ENCODE measurements at places on chromosomes 2 and 18.

DNA sequence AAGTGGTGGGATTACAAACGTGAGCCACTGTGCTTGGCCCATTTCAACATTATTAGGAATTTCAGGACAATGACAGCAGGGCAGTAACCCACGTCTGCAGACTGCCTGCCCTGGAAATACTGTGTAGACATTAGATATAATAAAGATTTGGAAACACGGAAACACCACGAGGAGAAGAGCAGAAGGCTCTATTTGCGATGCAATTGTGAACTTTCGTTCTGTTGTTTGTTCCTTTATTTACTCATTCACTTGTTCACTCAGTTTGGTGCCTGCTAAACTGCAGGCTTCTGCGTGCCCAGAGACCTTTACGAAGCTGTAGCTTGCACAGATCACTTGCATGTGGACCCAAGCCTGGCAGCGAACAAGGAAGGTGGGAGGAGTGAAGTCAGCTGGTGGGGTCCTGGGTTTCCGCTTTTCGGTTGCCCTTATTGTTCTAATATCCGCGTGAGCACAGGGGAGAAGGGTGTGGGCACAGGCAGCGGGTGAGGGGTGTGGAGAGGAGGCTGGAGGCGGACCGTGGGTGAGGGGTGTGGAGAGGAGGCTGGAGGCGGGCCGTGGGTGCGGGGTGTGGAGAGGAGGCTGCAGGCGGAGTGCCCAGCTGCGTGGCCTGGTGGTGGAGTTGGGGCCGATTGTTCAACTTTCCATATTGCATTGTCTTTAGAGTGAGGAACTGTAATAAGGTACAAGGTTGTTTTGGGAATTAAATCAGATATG lies 3.4 kb downstream of the COLEC11 start:
- DNase-seq, result no peak

DNA sequence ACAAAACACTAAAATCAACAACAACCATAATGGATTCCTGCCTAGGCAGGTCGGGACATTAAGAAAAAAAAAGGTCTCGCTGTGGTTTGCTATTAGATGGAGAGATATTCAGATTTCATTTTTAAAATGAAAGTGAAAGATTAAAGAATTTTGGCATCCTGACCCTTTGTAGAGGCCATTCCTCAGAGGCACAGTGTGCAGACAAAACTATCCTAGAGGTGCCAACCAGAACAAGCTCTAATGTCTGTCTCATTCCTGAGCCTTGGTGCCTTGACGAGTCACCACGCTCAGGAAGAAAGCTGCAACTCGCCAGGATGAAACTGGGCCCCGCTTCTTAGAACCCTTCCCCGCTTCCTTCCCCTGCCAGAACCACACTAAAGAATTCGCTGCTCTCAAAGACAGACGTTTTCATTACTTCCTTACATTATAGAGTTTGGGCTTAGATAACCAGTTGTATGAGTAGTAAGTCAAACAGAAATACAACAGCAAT lies 156.0 kb downstream of the TGIF1 start:
- DNase-seq, result peak; percentile 17

DNA sequence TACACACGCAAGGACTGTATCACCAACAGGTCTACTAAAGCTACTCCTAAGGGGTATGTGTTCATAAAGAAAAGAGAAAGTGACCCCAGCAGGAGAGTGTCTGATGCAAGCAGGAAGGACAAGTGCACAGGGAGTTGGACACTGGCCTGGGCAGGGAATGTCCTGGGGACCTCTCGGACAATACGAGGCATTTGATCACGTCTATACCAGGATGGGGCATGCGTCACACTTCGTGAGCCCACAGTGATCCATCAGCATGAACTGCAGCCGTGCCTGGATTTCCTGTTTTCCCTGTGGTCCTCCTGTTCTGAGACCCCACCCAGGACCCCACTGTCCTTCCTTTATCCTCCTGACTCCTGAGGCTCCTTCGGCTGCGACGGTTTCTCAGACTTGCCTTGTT lies 113.9 kb downstream of the HDAC4 start:
- no peak for DNase-seq

DNA sequence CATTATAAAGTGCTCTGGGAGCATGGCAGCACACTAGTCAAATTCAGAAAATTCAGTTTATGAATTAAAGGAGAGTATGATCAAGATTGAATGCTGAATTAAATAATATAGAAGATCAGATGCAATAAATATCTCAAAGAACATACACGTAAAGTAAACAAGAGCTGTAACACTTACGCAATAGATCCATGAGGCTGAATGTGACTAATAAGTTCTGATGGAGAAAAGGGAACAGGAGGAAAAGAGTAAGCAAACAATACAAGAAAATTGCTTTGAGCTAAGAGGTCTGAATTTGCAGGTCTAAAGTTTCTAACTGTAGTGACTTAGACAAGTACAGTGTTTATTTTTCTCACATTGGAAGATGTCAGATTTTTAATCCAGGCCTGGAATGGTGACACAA lies 646.7 kb upstream of the ZNF804A start:
- DNase-seq, result no peak

- DNase-seq, result no peak
Measured at GRCh38 chr2:4465671-4466070, 762.3 kb downstream of the DCDC2C start.

DNA sequence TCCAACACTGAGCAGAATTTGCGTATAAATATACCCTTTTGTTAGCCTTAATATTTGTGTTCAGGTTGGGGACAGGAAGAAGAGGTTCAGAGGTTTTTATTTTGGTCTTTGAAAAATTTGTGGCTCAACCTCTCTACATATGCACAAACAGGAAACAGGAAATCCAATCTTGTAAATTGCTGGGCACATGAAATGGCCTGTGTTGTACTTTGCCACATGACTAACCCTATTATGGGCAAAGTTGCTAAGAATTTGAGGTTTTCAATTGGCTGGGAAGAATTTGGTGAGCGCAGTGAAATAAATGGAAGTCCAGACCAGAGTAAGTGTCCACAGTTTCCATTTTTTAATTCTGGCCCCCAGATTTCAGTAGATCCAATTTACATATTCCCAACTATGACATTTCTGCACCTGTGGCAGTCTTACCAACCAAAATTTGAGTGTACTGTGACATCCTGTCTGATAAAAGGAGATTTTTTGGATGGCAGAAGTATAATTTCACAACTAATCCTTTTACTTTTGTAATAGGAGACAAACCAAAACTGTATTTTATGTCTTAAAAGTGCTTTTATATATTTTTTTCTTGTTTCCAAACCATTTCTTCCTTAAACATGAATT lies 63.6 kb downstream of the COX7A2L start:
- no peak for DNase-seq

DNA sequence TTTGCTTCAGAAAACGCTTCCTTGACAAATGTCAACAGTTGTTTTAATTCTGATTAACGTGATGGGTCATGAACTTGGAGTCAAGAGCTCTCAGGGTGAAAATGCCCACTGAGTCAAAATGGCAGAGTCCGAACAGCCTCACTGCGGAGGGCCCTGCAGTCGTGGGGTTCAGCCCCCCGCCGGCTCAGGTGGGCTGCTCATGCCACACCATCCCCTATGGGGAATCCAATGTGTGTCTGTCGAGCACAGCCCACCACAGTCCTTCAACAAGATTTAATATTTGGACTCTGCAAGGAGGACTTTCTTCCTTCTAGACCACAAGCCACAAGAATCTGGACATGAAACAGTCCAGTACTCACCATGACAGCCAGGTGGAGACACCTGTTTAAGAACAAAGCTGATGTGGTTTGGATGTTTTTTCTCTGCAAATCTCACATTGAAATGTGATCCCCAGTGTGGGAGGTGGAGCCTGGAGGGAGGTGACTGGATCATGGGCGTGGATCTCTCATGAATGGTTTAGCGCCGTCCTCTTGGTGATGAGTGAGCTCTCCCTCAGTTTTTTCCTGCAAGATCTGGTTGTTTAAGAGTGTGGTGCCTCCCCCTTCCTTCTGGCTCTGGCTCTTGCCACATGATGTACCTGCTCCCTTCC lies 201.0 kb downstream of the NDUFA10 start:
- no peak for DNase-seq

DNA sequence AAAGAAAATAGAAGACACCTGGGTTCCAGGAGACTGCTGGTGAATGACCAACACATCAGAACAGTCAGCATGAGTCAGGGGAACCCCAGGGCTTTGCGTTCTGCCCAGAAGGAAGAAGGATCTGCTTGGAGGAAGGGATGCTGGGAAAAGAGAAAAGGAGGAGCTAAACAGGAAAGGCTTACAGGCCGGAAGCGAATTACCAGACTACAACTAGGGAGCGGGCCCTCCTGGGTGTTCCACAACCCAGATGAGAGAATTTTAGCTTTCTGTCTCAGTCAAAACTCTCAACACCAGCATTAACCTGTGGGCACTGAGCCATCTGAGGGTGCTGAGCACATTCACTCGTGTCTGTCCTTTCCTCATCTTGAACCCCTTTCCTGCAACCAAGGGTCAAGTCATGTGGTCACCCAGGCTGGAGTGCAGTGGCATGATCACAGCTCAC lies 19.2 kb downstream of the CDC42EP3 start:
- DNase-seq, result no peak
